ENCODE measurements at places on chromosomes 11 and 22.

DNA sequence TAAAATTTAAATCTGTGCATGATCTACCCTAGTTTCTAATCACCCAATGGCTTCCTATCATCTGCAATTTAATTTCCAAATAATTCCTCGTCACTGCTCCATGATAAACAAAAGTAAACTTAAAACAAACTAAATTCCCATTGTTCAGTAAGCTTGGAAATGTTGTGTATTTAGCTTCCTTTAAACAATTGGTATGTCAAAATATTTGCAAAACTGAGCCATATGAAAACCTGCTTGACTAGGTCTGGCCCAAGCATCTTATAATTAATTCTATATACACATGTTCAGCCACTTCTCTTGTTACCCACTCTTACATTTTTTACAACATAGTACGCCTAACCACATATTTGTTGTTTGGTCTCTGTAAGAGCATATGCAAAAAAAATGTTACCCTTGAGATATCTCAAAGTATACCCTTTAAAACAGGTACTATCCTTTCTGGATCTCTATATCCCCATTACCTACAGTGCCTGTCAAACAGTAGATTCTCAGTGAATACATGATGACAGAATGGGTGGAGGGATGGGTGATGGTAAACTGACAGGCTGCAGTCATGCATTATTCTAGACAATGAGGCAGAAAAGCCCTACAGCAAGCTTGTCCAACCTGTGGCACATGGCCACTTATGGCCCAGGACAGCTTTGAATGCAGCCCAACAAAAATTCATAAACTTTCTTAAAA, 1277.9 kb upstream of the TENM4 start:
- DNase-seq: no peak

DNA sequence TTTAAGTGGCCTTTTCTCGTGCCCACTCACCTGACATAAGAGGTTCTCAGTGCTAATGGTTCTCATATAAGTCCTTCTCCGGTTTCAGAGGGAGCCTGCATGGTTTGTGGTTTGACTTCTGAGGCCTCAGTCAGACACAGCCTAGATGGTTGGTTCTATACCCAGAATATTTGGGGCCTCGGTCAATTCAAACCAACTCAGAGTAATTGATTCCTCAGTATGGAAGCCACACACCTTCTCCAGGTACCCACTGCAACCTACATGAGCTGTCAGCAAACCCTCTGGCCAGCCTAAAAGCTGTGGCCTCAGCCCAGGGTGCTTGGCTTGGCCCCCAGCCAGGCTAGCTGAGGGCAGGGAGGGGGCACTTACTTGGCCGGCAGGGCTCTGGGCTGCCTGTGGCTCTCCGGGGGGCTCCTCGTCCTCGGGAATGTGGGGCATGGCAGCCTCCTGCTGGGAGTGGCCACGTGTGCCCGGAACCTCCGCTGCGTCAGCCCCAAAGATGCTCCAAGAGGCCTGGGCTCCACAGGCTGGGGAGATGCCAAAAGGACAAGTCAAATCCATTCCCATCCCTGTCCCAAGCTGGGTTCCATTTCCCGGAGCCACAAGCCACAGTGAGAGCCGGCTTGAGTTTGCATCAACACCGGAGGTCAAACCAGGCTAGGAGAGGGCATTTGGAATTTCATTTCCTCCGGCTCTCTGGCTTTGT, 41.7 kb downstream of the IRAG1 start:
- no peak for DNase-seq

DNA sequence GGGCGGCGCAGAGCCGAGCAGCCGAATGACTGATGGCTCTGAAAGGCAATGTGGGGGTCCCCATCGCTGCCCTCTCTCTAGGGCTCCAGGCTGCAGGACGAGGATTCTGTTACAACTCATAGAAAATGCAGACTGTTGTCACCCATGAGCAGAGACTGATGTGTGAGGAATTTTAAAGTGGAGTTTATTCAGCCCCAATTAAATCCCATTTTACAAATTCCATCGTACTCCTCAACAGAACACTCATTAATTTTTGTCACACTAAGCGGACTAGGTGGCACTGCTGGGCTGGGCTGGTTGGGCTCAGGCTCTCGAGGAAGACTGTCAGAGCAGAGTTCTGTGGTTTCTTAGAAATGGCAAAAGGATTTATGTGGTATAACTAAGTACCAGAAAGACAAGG, 102.6 kb upstream of the SPON1 start:
- no peak for DNase-seq

DNA sequence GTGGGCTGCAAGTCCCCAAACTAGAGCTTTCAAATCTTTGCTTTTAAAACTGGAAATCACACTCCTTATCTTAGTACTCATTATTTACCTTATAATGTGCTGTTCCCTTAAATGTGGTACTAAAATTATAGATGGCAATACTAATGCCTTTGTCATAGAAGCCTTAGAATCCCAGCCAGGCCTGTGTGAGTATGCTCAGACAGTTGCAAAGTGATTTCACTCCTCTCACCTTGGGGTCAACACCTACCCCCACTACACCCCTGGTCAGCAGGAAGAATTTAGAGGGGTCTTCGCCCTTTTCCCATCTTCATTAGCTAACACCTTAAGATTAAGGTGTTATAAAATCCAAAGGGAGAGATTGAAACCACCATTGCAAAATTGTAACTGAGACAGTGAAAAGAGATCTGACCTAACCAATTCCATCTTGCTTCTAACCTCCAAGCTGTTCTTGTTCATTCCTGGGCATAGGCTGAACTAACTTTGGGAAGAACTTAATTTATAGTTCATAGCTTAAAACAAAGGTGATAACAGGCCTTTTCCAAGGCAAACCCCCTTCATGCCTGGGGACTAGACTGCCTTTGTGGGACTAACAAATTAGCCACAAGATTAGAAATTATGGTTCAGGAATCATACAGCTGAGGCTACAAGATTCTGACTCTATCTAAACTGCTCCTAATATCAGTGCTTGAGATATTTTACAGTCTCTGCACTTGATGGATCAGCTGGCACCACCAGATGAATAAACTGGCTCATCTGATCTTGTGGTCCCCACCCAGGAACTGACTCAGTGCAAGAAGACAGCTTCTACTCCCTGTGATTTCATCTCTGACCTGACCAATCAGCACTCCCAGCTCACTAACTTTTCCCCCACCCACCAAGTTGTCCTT, 10.4 kb upstream of the MRPL17 start:
- DNase-seq: peak; percentile 82

GRCh38 chr11:36237391-36237790, 51.8 kb downstream of the COMMD9 start:
- no peak for DNase-seq

GRCh38 chr22:19825904-19826618, 28.6 kb downstream of the GNB1L start:
- no peak for DNase-seq

DNA sequence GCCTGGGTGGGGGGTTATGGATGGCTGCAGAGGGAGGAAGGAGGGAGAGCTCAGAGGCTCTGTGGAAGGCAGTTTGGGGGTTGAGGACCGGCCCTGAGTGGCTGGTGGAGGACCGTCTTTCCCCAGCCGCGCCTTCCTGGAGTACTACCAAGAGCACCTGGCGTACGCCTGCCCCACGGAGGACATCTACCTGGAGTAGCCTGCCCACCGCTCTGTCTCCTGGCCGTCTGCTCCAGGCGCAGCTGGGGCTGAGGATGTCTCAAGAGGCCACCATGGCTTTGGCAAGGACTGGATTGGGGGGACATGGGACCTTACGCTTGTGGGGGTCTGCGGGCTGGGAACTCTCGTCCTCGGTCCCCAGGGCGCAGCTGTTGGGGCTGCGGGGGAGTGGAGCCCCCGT, 10.0 kb downstream of the MAPK8IP2 start:
- no peak for DNase-seq

DNA sequence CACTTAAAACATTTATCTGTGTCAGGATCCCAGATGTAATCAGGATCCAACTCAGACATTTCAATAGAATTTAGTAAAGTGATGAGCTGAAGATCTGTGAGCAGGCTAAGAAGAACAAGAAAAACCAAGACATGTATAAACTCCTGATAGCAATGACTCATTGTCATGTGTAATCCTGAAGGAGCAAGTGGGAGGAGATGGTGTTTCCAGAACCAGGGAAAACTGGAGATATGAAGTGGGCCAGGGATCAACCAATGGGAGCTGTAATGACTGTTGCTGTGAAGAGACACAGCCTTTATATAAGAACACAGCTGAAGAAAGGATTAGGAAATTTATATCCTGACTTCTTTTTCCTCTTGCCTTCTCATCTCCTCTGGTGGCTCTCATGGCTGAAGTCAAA, 682.5 kb upstream of the ARHGAP42 start:
- no peak for DNase-seq

GRCh38 chr11:108914981-108915380, 250.1 kb downstream of the DDX10 start:
- no peak for DNase-seq

GRCh38 chr11:73458201-73458600, 82.0 kb downstream of the RELT start:
- no peak for DNase-seq

DNA sequence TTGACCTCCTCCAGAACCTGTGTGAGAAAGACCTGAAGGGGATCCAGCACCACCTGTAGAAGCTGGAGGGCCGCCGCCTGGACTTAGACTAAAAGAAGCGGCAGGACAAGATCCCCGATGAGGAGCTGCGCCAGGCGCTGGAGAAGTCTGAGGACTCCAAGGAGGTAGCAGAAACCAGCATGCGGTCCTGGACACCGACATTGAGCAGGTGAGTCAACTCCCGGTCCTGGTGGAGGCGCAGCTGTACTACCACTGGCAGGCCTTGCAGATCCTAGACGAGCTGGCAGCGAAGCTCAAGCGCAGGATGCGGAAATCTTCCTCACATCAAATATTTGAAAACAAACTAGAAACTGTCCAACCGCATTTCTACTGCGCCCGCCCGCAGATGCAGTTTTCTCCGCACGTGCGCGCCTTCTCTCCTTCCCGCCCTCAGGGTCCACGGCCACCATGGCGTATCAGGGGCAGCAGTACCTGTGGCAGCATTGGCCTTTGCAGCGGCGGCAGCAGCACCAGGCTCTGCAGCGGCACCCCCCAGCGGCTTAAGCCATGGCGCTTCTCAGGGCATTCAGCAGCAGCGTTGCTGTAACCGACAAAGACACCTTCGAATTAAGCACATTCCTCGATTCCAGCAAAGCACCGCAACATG, 10.2 kb downstream of the CLDN25 start:
- DNase-seq: no peak

Measured in activated CD8-positive, alpha-beta T cell treated with anti-CD3 and anti-CD28 coated beads for 36 hours (primary cell).